ENCODE measurements at places on chromosomes 1 and 21.

GRCh38 chr1:109197158-109198042 is 16.3 kb upstream of the SARS1 start:
- peak; percentile 13 for DNase-seq

GRCh38 chr1:183209533-183210158 is 23.6 kb downstream of the LAMC2 start:
- DNase-seq: no peak

GRCh38 chr1:55234016-55234415 is 18.9 kb upstream of the USP24 start:
- DNase-seq: no peak

GRCh38 chr1:100530880-100531487 is 7.0 kb upstream of the GPR88 start:
- no peak for DNase-seq

GRCh38 chr1:108199781-108200686 is at the start of gene SLC25A24:
Gene SLC25A24 (minus strand): TSS chr1:108200343. CDS start chr1:108200138, 205 bp downstream.
- DNase-seq: peak; percentile 81

GRCh38 chr1:235865565-235866204 is 1.0 kb downstream of the LYST start:
- no peak for DNase-seq

DNA sequence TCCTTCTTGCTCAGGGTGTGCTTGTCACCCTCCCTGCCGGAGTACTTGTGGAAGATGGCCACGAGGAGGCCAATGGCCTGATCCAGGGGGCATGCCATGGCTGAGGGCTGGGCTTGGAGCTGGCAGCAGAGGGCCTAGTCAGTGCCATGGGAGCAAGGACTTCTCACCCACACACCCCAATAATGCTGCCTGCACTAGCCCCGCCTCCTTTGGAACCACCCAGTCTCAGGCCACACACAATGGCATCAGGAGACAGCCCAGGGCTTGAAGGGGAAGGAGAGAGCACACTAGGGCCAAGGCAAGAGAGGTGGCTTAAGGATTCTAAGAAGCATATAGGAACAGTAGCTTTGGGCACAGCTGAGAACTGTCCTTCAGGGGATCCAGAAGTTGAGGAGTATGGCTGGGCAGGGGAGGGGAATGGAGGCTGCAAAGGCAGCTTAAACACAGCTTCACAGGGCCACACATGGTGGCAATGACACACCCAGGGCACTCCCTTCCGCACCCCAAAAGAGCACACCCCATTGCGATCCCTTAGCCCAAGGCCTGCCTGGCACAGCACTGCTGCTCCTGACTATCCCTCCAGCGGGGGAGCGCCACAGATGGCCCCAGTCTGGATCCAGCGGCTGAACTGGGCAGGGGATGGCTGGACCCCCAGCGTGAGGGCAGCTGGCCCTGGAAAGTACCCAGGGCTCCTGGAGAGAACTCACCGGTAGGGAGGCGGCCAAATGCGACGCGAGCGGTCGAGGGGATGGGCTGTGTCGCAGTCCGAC is at the start of gene S100A6:
Gene S100A6, minus strand, starts transcription at position 750 of the 770 bp plus-strand sequence. Its CDS starts 652 bp downstream, at position 98.
- DNase-seq: peak; percentile 61

DNA sequence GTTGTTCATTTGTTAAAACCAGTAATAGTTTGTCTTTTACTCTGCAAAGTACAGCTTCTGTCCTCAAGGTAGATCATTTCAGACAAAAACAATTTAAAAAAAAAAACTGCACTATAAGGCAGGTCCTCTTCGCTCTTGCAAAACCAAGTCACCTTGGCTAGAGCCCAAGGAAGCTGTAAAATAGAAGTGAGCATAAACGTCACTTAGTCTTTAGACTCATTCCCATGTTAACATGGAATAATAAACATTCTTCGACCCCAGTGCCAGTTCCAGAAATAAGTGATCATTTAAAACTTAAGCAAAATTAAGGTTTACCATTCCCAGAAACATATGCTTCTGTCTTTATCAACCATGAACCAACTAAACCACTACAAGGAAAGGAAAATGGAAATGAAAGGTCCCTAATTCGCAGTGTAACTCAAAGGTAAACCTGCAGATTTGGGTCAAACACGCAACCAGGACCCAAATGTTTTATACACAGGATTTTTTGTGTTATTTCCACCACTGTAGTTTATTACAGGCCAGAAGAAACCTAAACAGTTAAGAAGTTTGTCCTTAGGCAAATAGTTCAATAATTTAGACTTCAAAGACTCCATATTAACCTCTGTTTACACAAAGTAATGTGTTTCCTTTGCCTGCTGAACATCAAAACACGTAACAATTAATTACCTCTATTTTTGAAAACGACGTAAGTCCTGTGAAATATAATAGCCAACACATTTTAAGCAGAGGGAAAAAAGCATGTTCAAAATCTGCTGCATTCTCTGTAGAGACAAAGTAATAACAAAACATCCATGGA is 54.6 kb downstream of the TGFBR3 start:
- no peak for DNase-seq

GRCh38 chr21:25176637-25177412 is 430.5 kb downstream of the MRPL39 start:
- DNase-seq: no peak

DNA sequence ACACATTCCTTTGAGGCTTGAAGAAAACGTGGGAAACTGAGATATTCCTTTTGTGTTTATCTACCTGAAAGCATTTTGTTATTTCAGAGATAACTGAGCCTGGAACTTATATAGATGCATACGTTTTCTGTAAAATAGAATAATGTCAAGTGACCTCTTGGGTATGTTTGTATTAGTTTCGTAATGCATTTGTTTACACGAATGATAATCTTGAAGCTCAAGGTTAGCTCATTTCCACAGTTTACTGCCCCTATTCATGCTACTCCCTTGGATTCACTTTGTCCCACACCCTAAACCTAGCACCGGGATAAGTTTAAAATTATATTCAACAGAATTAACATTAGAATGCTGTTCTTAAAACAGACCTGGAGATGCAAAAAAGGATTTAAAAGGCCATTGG is 54.4 kb downstream of the MRPL39 start:
- no peak for DNase-seq

- no peak for DNase-seq
These were observed 369.1 kb upstream of the VAMP3 start for GRCh38 chr1:7401814-7402547.

DNA sequence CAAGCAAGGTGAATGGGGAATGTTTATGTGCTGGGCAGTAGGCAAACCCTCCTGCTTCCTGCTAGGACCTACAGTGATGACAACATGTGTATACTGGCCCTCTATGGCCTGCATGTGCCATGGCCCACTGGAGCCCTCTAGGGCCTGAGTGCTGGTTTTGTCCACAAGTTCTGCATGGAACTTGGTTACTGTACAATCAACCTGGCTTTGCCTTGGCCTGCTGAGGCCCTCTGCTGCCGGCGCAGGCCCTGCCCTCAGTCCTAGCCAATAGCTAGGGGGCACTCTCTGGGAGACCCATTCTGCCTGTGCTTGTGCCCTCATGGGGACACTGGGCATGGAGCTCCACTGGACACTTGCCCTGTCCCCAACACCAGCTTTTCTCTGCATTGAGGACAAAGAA is 138.6 kb upstream of the NGF start:
- no peak for DNase-seq

DNA sequence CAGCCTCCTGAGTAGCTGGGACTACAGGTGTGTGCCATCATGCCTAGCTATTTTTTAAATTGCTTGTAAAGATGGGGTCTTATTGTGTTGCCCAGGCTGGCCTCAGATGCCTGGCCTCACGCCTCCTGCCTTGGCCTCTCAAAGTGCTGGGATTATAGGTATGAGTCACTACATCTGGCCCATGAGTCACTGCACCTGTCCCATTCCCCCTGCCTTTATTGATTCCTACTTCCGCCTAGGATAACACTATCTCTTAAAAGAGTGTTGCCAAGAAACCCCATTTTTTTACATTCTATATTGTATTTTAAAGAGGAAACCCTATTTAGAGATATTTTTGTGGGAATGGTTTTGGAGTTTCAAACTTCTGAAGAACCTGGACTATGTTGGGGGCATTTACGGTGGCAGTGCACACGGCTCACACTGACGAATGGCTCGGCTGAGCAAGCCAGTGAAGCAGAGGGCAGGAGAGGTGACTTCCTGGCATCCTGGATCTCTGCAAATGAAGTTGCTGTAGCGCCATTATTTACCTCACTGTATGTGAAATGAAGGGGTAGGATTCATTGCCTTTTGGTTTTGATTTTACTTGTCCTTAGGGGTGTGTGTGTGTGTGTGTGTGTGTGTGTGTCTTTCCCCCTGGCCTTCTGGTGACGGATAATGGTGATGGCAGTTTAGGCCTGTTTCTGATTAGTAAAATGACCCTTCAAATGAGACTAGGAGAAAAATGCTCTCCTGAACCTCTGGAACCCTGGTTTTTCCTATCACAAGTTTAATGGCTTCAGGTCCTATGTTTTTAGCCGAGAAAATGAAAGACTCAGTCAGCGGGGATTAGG is 22.5 kb downstream of the KIF26B start:
- no peak for DNase-seq

DNA sequence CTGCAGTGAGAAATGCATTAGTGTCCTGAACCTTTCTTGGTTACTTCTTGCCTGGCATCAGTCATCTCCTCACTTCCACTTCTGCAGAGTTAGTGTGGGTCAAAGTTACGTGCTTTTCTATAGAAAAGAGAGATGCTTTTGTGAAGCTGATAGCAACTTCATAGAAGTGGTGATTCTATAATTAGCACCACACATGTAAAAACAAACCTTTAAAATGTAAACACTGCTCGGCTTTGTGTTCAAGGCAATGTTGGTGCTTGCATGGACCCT is 57.3 kb downstream of the MRPS6 start:
- DNase-seq: no peak

GRCh38 chr1:1925437-1926345 is 6.6 kb upstream of the TMEM52 start:
- no peak for DNase-seq

GRCh38 chr1:200366577-200367253 is 43.1 kb downstream of the ZNF281 start:
- DNase-seq: no peak

DNA sequence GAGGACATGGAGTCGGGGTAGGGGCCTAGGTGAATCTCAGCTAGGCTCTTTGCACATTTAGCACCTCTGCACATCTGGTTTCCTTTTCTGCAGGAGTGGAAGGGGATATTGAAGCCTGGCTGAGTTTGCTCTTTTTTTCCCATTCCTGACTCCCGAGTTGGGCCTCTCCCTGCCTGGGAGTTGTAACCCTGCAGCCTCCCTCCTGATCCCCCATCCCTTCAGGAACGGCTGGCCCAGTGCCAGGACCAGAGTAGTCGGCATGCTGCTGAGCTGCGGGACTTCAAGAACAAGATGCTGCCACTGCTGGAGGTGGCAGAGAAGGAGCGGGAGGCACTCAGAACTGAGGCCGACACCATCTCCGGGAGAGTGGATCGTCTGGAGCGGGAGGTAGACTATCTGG is 836 bp downstream of the OLFML3 start:
- DNase-seq: no peak

- DNase-seq: no peak
These were observed 20.6 kb upstream of the MYCL start for GRCh38 chr1:39922251-39922688.

GRCh38 chr1:235617808-235618207 is 31.8 kb downstream of the GNG4 start:
- DNase-seq: no peak

DNA sequence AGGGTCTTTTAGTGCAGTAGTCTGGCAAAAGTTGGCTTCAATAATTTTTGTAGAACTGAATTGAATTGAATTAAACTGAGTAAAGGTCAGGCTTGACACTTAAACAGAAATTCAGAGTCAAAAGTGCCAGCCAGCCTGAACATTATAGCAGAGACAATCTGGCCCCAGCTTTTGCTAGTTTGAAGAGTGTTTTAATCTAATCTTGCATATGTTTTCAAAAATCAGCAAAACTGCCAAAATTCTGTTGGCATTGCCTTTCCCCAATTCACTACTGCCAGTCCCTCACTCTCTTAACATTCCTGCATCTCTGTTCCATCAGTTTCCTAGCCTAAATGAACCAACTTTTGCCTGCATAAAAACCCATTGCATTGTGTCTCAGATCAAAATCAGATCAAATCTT is 403.8 kb downstream of the NUF2 start:
- no peak for DNase-seq

DNA sequence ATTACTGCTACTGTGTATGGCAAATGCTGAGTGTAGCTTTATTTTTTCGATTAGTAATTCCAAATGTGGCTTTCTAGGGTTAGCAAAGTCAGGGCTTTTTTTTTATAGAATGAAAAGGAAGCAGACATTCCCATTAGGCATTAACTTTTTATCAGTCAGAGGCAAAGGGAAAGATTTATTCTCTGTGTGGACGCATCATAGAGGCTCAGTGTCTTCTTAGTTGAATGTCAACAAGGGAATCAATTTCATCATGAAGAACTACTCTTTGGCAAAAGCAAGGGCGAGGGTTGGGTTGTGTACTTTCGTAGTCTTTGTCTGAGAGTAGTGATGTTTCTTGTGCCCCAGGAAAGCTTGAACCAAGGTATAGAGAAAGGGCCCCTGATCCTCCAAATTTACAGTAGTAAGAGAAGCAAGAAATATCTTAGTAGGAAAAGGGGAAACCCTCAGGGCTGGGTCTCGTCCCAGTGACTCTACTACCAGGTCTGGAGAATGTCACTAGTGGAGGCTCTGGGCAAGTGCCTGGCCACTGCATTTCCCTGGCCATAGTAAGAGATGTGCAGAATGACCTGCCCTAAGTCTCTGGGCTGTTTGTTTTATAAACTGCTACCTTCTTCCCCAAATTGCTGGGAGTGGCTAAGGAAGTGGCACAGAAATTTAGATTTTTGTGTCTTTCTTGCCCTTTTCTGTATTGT is 30.0 kb upstream of the MACF1 start:
- DNase-seq: no peak

- no peak for DNase-seq
These were observed 867.8 kb downstream of the AMY1C start for GRCh38 chr1:104617474-104617873.

DNA sequence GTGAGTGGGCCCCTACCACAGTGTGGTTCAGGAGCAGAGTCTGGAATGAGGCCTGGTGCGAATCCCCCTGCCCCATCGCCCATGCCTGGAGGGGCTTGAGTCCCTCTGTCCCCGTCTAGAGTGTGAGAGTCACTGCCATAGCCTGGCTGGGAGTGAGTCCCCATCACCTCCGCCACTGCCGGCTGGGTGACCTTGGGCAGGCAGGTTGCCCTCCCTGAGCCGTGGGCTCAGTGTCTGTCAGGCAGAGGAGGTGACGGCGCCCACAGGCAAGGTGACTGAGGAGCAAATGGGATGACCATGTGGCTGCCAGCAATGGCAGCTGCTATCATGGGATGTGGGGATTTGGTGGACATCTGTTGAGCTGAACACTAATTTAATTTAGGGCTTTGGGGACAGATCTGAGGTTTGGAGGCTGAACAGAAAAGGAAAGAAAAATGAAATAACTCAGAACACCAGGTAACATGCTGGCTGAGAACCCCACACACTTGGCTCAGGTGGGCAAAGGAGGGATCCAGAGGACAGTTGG is 38.1 kb upstream of the GPR153 start:
- no peak for DNase-seq

GRCh38 chr1:178946416-178946815 is 75.5 kb upstream of the ANGPTL1 start:
- DNase-seq: no peak

- DNase-seq: no peak
These were observed 641 bp upstream of the CFAP107 start for GRCh38 chr1:12745126-12745991.
